ENCODE measurements at places on chromosomes 1 and 21.

DNA sequence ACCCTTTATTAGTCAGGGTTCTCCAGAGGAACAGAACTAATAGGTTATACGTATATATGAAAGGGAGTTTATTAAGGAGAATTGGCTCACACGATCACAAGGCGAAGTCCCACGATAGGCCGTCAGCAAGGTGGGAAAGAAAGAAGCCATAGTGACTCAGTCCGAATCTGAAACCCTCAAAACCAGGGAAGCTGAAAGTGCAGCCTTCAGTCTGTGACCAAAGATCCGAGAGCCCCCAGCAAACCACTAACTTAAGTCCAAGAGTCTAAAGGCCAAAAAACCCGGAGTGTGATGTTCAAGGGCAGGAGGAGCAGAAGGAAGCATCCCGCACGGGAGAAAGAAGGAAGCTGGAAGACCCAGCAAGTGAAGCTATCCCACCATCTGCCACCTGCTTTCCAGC, 9.9 kb downstream of the IFNLR1 start:
- no peak for DNase-seq

DNA sequence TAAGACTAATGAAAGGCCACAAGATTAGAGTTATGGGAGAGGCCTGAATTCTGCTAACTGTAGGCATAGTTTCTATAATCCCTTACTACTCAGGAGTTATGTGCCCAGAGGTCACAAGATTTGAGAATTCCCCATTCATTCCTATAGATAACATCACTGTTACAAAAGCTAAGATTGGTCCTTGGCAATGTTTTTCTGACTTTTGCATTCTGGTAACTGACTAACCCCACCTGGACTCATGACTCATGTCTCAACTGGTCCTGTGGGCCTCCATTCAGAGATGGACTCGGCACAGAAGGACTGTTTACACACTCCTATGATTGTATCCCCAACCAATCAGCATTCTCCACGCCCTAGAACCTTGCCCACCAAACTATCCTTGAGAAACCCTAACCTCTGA, 249.0 kb upstream of the ZP4 start:
- DNase-seq, result no peak

DNA sequence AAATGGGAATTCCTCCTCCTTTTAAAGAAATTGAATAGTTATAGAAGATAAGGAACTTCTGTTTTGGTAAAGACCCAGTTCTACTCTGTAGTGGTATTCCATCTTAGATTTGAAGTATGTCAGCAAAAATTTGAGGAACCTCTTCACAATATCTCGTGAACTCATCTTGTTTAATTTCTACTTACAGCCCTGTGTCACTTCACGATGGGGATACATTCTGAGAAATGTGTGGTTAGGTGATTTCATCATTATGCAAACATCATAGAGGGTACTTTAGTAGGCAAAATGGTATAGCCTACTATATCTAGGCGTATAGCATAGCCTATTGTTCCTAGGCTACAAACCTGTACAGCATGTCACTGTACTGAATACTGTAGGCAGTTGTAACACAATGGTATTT, 36.0 kb downstream of the ALG6 start:
- DNase-seq, result no peak

GRCh38 chr21:31326522-31327242, 17.4 kb downstream of the TIAM1 start:
- no peak for DNase-seq

GRCh38 chr1:178579095-178579494, 66.2 kb downstream of the TEX35 start:
- DNase-seq, result no peak

GRCh38 chr1:155952505-155952890, 11.1 kb downstream of the RXFP4 start:
- no peak for DNase-seq

- DNase-seq, result no peak
These were observed 76.9 kb upstream of the PGBD5 start for GRCh38 chr1:230502996-230503395.

DNA sequence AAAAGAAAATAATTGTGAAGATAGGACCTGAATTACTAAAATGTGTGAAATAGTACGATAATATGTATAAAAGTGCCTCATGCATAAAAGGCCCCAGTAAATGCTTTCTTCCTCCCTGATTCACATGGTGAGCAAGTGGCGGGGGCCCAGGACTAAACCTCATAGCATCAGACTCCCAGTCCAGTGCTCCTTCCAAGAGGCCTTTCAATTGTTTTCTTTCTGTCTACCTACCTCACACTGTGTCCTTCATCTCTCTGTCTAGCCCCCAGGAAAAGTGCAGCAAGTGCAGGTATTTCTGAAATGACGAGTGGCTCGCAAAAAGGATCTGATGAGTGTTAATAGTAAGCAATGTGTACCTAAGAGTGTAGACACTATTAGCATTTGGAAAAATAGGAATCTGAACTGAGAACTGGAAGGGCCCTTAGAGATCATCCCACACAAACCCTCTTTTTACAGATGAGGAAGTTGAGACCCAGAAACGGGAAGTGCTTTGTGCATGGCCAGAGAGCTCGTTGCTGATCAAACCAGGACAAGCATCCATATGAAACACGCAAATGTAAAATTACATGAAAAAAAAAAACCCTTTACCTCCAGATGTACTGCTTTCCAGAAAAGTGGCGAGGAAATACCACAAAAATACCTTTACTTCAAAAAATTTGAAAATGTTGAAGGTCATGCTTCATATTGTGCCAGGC, 118.2 kb upstream of the HOOK1 start:
- DNase-seq, result no peak

GRCh38 chr21:34811368-34811767, 142.6 kb downstream of the CLIC6 start:
- DNase-seq, result no peak

GRCh38 chr1:228066416-228066815, 16.1 kb upstream of the ARF1 start:
- no peak for DNase-seq

DNA sequence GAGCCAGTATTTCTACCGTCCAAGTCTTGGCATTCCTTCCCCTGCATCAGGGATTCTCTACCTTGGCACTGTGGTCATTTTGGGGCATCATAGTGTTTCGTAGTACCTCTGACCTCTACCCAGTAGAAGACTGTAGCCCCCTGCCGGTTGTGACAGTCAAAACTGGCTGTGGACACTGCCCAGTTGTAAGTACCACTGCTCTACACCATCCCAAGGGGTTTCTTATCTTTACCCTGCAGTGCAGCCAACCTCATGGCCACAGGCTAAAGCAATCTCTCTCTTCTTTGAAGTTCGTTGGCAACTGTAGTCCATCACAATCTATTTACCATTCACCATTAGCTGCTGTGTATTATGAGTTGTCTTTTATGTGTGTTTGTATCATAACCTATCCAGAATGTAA, 29.3 kb upstream of the ERO1B start:
- no peak for DNase-seq
